Activated CD8-positive, alpha-beta T cell treated with anti-CD3 and anti-CD28 coated beads, Interleukin-2, amount 10 ng/mL, durations not matched to agents 7 days and 5 days (primary cell): ENCODE measurements at places on chromosomes 3 and 15. TPM values are rescaled to one million over a fixed set of nuclear protein-coding genes. Genes with fewer than 3 reads are reported as not detected.

GRCh38 chr3:7158516-7158915, 297.6 kb downstream of the GRM7 start:
- no peak for DNase-seq

- DNase-seq, result no peak
Observed at GRCh38 chr15:29873947-29874411, 51.7 kb upstream of the TJP1 start.

DNA sequence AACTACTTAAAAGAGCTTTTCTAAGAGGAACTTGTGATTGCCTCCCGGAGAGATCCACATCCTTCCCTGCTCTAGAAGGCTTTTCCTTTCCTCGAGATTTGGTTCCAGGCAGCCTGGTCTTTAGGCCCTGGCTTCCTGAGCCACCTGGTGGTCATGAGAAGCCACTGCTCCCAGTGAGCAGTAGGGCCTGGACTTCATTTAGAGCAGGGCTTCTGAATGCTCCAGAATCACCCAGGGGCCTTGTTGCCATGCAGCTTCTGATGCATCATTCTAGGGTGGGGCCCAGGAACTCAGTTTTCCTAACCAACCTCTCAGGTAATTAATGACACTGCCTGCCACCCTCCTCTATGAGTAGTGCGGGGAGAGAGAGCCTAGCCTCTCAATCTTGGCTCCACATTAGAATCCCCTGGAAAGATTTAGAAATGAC, 29.6 kb downstream of the PSMD6 start:
- peak; percentile 63 for DNase-seq

DNA sequence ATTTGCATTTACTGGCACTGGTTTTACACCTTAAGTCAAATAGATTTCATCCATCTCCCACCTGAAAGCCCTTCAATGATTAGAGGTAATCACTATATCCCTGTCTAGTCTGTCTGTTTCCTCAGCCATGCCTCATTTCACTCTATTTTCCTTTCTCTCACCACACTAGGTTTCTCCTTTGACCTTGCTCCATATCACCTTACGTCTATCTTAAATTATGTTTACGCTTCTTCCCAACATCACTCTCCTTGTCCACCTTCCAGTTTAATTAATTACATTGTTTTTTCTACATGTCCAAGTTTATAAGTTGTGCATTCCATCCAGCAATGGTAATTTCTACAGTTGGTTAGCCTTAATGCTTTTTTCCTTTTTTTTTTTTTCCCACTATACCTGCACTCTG, 396.7 kb upstream of the PDZRN3 start:
- DNase-seq, result no peak

CPA3 gene
- not detected for total RNA-seq

DNA sequence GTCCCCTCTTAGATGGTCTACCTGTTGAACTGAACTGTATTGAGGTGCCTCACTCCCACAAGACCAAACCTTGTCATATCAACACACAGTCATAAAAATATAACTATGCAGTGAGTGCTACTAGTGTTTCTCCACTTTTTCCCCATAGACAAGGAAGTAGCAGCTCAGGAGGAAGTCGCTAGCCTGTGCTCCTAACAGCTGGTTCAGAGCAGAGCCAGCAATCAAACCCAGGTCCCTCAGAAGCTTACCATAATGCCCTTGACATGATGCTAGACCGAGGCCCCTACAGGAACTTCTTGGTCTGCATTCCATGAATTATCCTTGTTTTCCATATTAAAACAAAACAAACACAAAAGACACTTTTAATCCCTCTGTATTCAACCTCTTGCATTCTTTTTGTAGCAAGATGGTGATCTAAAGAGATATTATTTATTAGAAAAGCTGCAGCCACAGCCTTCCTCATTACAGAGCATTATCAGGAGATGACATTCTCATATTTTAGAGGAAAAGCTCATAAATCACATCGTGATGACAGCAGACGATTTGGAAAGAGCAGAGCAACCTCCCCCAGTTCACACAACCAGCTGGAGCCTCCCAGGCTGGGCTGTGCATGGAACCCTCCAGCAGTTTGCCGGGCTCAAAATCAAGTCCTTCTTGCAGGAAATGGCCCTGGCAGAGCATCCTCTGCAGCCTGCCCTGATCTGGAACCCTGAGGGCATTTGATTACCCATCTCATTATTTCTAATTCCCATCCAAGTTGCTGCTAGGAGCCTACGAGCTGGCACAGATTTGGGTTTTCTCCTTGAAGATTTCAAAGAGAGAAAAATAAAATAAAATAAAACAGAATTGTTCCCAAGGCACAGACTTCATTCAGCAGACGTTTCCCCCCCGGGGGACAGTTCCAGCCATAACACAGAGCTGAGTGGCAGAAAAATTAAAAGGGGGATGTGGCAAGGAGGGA, 118.8 kb downstream of the SRGAP3 start:
- DNase-seq, result no peak

GRCh38 chr15:70084461-70084860, 13.3 kb downstream of the TLE3 start:
- no peak for DNase-seq

ZNF80 gene
- total RNA-seq, result 0.71 TPM

PLA2G4D gene
- not detected for total RNA-seq

ATP13A3 gene
- total RNA-seq, result 63.9 TPM

DNA sequence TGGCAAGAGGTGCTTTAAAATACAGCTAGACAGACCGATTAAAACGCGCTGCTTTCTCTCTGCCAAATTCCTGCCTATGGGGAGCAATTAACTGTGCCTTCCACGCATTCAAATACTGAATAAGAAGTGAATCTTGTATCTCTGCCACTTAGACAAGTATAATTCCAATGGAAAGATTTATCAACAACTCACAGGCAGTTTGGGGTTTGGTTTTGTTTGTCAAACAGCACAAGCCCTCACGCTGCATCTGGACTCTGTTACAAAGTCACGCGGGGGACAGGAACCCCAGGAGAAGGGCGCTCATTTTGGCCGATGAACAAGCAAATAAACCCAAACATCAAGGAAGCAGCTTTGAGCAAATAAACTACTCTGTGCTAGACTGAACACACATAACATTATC, 61.8 kb upstream of the TMCO5A start:
- DNase-seq, result no peak

- no peak for DNase-seq
Observed at GRCh38 chr3:46719044-46719565, 1.4 kb upstream of the PRSS50 start.

GRCh38 chr3:190862209-190863118, at the start of gene GMNC:
GMNC (minus strand) TSS chr3:190862694; CDS start chr3:190862615, 79 bp downstream.
- peak; percentile 41 for DNase-seq

DNA sequence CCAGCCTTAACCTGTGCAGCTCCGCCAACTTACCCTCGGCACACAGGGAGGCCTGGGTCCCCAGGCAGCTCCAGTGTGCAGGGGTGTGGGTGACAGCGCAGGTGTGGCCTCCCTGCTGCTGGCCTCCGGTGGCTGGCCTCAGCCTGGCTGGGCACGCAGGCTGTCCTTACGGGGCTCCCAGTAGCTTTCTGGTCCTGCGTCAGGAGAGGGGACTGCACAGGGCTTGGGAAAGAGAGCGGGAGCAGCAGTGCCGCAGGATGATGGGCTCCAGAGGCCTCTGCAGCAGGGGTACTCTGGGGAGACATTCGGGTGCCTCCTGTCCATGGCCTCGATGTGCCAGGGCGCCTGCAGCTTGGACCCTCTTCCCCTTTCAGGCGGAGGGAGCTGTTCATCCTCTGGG, 9.4 kb downstream of the APBA2 start:
- DNase-seq, result no peak

PLA2G4E gene
- total RNA-seq, result not detected

NECTIN3 gene
- total RNA-seq, result 6.1 TPM

SLC25A36 gene
- total RNA-seq, result 46.0 TPM

CCR9 gene
- 0.08 TPM for total RNA-seq

DZIP3 gene
- total RNA-seq, result 20.5 TPM

IL12A gene
- not detected for total RNA-seq

DNA sequence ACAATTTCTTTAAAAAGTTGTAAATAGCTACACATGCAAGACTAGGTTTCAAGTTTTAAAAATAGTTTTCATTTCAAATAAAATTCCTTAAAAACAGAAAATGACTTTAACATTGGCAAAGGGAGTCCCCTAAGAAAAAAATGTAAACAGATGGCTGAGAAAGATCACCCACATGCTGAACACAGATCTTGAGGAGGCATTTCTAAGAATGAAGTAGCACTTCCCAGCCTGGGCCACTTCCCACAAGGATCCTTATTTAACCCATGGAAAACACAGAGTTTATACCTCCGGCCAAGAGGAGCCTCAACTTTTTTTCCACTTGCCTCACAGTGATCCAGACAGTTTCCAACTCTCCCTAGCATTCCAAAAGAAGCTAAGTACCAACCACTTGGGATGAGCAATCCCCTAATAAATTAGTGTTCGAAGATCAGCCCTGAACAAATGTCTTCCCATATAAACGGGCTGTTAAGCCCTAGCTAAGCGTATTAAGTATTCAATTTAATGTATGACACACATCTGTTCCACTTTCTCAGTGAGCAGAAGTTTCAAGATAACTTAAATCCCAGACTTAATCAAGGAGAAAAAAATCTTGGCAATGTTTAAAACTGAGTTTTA, 61.4 kb downstream of the GADL1 start:
- DNase-seq, result no peak

DNA sequence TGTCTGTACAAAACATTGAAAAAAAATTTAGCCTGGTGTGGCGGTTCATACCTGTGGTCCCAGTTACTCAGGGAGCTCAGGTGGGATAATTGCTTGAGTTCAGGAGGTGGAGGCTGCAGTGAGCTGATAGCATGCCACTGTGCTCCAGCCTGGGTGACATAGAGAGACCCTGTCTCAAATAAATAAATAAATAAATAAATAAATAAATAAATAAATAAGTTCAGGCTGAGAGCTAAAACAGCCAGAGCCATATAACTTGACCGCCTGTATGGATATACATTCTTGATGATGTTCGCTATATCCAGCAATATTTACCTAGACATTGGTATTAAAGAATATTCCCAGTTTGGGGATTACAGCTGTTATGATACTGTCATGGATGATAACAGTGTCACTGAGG, 146.9 kb downstream of the KCNH8 start:
- DNase-seq, result no peak

ACOX2 gene
- total RNA-seq, result not detected

DNA sequence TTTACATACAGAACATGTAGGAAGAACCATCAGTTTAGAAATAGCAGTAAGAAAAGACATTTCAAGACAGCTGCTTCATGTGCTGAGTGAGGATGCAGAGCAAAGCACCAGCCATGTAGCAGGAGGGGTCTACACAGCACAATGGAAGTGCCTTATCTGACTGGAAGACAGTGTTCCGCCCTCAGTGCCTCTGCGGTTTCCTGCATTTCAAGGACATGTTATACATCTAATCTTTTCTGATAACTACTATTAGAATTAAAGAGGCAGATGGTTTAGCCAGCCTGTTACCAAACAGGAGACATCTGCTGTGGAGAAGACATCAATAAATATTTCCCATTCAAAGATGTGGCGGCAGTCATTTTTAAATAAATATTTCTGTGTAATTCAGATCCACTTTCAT, 10.6 kb downstream of the LSG1 start:
- no peak for DNase-seq

DNA sequence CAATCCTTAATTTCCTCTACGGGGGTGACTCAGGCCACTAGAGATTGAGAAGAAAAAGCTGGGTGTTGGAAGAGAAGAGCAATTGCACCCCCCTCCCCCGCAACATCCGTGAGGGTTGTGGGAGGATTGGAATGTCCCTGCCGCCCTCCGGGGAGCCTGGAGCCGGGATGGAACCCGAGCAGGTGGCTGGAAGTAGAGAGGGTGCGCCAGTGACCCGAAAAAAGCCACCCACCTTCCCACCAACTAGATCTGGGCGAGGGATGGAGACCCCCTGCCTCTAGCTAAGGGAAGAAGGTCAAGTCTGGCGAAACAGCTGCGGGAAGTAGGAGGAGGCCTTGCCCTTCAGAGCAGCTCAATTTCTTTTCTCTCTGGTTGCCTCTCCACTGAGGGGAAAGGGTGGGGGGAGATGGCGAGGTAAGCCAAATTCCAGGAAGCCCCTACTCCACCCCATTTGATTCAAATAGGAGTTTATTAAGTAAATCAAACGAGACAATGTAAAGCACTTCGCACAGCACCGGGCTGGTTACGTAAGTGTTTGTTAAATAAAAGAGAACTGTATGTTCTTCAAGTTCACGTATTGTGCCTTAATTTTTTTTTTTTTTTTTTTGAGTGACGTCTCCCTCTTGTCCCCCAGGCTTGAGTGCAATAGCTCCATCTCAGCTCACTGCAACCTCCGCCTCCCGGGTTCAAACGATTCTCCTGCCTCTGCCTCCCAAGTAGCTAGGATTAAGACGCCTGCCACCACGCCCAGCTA, 1.1 kb upstream of the WWTR1 start:
- no peak for DNase-seq

DNA sequence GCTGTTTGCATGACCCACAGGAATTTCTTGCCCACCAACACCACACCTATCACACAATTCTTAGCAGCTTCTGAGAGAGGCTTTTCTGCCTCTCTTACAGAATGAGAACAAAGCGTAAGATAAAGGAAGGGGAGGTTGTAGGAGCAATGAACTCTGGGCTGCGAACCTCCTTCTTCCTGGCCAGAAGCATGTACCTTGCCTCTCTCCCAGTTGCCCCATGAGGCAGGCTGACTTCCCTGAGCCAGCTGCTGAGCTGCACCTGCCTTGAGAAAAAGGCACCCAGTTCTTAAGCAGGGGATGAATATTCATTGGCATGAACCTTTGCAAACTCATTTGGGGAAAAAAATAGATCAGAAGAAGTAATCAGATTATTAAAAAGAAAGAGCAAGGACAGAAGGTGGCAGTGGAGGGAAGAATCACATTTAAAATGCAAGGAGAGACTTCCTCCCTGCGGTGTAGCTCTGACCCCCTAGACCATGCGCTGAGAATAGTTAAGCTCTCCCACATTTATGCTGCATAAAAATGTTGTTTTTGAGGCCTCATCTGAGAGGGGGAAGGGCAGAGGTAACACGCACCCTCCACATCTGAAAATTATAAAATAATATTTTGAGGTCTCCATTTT, 304.8 kb downstream of the EPHB1 start:
- no peak for DNase-seq

PRR20G gene
- total RNA-seq, result not detected

- no peak for DNase-seq
Observed at GRCh38 chr15:99674279-99674678, 59.0 kb downstream of the LYSMD4 start.

- no peak for DNase-seq
Observed at GRCh38 chr15:62618432-62618831, 424.1 kb upstream of the TPM1 start.

GRCh38 chr3:171049861-171050444, 23.4 kb upstream of the SLC2A2 start:
- peak; percentile 64 for DNase-seq

MCF2L2 gene
- 7.5 TPM for total RNA-seq

DNA sequence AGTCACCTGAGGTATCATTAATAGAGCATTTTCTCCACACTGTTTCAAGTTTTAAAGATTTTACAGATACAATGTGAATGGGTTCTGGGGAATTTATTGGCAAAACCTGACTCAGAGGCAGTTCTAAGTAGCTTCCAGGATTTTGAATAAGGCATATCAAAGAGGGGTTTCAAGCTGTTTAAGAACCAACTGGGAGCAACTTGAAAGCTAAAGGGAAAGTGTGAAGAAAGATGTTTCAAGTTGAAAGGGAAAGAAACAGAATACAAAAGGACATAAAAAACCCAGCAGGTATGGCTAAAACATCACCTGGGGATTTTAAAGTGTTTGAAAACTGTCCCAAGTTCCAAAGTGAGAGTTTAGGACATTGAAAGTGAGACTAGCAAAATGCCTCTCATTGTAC, 17.8 kb upstream of the SERPINI2 start:
- DNase-seq, result no peak

CYP1A1 gene
- total RNA-seq, result 4.7 TPM

PLSCR2 gene
- not detected for total RNA-seq

- DNase-seq, result no peak
Observed at GRCh38 chr3:64331605-64332004, 106.3 kb upstream of the PRICKLE2 start.
